ENCODE measurements at places on chromosomes 2 and 18. TPM values are rescaled to one million over a fixed set of nuclear protein-coding genes. Genes with fewer than 3 reads are reported as not detected.

- no peak for DNase-seq
Observed at GRCh38 chr2:122150524-122151280, 395.3 kb downstream of the TSN start.

GRCh38 chr2:24182507-24182906, 7.7 kb downstream of the FAM228A start:
- DNase-seq: no peak

GRCh38 chr18:36330435-36331052, 33.0 kb downstream of the FHOD3 start:
- DNase-seq: no peak

GRCh38 chr2:15354596-15355366, 206.4 kb downstream of the NBAS start:
- no peak for DNase-seq

DNA sequence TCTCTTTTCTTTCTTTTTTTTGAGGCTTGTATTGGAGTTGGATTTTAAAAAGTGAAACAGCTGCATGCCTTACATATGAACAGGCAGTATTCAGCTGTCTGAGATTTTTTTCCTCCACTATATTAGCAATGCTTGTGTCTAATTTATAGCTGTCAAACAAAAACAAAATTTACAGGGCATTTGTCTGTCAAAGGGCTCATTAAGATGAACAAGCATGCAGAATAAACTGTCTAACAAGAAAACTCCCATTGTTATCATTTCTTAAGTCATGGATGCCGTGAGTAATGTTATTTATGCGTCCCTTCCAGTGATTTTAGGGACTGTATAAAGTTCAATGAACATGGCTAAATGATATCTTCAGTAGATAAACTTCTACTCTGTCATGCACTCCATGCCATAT, 674.7 kb downstream of the PLCL1 start:
- DNase-seq: no peak

The SERPINB7 gene
- polyA plus RNA-seq: not detected
